Astrocyte of the cerebellum (primary cell): ENCODE measurements at places on chromosomes 1 and 21.

DNA sequence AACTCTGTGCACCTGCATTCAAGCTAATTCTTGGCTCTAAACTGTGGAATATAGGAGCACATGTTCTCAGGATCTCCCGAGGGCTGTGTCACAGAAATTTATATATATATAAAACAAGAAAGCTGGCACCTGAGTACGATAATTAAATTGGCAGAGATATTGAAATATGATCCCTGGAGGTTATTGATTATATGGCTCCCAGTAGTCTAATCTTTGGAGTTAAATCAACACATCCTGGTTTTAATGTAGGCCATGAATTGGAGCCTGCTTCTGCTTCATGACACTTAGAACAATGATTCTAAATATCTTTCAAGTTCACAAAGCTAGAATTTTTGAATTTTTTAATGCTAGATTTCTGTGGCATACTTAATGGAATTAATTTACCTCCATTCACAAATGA is 84.3 kb downstream of the CTH start:
- no peak for DNase-seq

DNA sequence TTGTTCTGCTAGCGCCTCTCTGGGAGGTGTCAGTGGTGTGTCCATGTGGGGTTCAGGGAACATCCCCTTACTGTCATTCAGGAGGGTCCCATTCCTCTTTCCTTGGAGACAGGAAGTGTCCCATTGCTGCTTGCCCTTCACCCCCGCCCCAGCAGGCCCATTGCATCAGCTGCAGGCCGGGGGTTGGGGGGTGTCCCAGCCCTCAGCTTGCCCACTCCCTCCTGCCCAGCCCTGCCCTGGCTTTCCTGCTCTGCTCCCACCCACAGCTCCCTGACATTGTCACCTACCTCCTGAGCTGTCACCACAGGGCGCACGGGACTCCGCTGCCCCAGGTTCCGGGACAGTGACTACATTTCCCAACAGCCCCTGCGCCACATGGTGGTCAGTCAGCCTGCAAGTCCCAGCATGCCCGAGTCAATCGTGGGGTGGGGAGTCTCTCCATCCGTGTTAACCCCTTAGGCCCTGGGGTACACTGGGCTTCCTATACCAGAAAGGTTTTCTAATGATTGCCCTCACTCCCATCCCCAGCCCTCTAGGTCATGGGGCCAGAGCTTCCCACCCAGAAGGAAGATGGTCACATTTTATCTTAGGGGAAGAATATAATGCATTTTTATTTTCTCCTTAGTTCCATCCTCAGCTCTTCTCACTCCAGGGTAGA is at the start of gene INPP5B:
INPP5B (minus strand) TSS at position 351 of the 658 bp plus-strand sequence. CDS start 745 bp downstream, outside the sequence.
- peak; percentile 66 for DNase-seq

GRCh38 chr1:24421502-24421901 is 5.9 kb downstream of the NIPAL3 start:
- no peak for DNase-seq

DNA sequence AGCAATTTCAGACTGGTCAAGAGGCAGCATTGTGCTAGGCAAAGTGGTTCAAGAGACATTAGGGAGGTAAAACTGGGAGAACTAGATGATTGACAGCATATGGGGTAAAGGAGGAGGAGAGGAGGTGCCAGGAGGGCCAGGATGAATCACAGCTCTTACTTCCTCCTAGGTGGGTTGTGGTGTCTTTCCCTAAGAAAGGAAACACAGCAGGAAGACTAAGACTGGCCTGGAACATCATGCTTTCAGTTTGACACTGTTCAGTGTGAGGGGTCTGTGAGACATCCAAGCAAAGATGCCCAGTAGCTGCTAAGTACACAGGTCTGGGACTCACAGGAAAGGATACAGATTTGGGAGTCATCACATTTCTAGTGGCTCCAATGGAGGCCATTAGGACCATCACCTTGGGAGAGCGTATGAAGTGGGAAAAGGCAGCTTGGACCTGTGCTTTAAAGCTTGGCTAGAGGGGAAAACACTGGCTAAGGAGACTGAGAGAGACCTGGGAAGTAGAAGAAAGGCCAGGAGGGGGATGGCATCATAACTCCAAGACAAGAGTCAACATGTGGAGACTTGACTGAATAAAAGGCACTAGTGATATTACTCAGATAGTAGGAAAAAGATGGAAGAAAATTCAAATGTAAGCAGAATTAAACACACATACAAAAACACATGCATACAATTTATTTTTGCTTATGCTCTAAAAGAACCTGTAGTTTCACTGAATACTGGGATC is 17.3 kb downstream of the CD58 start:
- no peak for DNase-seq

DNA sequence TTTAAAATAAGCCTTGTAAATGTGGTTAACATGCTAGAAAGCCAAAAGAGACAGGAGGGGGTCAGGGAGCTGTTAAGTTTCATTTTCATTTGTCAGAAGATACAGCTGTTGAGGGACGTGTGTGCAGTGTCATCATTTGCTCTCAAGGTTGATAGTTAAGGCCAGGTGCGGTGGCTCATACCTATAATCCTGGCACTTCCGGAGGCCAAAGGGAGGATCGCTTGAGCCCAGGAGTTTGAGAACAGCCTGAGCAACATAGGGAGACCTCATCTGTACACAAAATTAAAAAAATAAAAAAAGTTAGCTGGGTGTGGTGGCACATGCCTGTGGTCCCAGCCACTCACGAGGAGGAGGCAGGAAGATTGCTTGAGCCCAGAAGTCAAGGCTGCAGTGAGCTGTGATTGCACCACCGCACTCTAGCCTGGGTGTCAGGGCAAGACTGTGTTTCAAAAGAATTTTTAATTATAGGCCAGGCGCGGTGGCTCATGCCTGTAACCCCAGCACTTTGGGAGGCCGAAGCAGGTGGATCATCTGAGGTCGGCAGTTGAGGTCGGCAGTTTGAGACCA is 22.7 kb downstream of the ZBTB8OS start:
- DNase-seq: no peak

DNA sequence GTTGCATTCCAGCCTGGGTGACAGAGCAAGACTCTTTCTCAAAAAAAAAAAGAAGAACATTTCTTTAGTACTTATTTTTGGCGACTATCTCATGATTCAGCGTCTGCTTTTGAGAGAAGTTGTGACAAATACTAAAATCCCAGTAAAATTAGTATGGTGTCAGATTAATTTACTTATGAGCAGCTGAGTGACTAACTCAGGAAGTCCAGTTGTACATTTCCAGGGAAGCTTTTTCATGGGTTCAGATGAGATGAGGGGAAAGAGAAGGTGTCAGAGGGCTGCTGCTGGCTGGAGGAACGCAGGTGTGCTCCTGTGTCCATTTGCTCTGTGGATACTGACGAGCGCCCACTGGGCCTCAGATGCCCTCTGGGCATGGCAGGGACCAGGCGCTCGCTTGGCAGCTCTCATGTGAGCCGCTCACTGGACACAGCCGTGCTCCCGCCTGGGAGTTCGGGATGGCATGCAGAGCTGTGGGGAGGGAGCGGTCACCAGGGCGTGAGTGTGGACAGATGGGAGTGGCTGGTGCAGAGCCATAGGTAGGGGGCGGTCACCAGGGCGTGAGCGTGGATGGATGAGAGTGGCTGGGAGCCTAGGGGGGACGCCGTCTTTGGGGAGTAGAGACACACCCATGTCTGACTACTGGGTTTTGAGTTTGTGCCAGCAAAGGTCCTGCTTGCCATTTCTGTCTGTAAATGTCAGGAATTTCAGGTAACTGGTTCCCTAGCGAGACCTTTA is 55.0 kb downstream of the ADARB1 start:
- DNase-seq: no peak

- DNase-seq: no peak
Measured at GRCh38 chr1:228154670-228155571, 5.2 kb downstream of the GJC2 start.

GRCh38 chr21:43274946-43275310 is 106.1 kb downstream of the CRYAA start:
- DNase-seq: no peak

- no peak for DNase-seq
Measured at GRCh38 chr1:15107911-15108310, 45.6 kb upstream of the TMEM51 start.

- DNase-seq: no peak
Measured at GRCh38 chr1:116360429-116361173, 12.4 kb upstream of the ATP1A1 start.

DNA sequence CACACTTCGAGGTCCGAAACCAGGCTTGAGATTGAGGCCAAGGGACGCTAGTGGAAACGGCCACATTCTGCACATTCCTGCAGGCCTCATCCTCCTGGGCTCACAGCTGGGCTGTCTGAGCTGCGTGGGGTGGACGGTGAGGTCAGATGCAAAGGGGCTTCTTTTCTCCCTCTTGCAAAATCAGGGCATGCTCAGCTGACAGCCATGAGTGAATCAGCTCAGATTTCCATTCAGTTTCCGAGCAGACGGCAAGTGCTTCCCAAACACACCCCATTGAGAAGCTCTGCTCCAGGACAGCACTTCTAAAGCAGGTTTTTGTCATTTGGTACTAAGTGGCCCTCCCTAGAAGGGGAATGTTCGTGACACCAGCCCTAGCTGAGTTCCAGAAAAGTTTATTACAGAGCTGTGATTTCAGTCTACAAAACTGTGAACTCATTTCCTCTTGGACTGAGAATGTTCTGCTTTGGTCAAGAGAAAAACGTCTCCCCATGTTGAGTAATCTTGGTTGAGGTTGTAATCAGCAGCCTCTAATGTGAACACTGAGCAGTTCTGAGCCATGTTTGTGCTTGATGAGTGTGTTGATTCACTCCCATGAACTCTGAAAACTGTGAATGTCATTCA is 10.0 kb downstream of the PDPN start:
- peak; percentile 75 for DNase-seq

DNA sequence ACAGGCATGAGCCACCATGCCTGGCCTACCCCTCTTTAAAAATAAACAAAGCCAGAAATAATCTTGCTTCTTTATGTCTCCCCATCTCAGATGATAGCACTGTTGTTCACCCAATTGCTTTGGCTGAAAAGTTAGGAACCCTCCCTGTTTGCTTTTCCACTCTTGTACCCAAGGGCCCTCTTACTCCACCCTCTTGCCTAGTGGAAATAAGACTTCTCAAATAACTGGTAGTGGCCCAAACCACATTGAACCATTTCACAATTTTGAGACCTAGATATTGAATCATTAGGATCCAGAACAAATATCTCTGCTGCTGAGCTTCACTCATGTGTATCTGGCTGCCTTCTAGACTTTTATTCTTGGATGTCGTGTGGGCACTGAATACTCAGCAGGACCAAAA is 37.7 kb downstream of the RNF220 start:
- no peak for DNase-seq

GRCh38 chr1:29767088-29767685 is 530.9 kb downstream of the PTPRU start:
- no peak for DNase-seq

DNA sequence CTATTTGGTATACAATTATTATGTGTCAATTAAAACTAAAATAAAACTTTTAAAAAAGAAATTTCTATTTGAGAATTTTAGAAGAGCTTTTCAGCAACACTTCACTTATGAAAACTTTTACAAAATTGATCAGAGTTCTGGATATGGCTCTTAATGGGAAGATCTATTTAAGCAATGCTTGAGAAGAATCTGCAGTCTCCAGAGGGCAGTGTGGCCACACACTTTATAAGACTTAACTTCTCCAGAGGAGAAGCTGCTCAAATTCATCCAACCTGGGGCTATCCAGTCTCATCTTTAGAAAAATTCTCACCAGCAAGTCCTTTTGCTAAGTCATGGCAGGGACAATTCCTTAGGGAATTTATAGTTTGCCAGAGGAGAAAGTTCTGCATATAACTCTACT is 25.2 kb upstream of the AGO1 start:
- DNase-seq: peak; percentile 12

DNA sequence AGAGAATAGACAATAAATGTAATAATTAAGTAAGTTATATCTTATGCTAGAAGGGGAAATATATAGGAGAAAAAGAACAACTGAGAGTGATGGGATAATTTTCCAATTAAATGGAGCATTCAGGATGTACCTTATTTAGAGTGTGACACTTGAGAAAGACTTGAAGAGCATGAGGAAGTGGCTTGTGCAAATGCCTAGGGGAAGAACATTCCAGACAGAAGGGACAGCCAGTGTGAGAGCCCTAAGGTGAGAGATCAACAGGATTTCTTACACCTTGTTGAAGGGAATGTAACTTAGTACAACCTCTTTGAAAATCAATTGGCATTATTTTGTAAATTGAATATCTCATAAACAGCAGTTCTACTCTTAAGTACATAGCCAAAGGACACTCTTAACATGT is 28.8 kb upstream of the TSPAN2 start:
- no peak for DNase-seq

- DNase-seq: peak; percentile 28
Measured at GRCh38 chr1:205991237-205991636, 12.0 kb downstream of the RAB7B start.

DNA sequence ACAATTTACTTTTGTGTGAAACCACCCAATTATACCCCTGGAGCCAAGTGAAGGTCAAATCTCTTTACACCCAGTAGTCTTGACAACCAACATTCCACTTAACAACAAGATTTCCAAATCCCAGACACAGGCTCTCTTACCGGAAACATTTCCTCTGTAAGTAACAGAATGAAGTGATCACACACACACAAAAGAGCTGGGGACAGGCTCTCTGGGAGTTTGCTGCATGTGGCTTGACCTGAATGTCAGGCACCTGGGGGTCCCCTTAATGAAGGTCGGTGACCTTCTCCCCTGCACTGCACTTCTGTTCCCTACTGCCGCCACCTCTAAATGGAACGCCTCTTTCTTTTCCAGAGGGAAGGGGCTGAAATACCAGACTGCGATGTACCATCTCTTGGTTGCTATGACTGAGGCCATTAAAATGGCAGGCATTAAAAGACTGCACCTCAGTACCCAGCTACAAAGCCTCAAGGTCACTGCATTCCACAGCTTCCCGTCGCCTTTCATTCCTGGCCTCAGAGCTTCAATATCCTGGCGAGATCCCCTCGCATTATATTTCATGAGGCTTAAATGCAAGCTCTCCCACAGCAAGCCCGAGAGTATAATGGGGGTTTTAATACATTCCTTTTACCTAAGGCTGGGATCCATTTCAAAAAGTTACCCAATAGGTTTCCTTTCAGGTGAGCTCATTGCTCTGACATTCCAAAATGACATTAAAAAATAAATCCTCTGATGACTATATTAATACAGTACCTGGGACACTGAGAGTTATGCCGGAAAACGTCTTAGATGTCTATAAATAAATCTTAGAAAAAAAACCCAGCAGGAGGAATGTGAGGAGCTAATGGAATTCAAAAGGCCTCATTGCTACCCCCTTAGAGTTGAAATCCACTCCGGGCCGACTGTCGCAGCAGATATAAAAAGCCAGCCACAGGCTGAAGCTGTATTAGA is 90.9 kb upstream of the DIRAS3 start:
- peak; percentile 70 for DNase-seq

- no peak for DNase-seq
Measured at GRCh38 chr1:182268669-182269068, 122.9 kb downstream of the GLUL start.

DNA sequence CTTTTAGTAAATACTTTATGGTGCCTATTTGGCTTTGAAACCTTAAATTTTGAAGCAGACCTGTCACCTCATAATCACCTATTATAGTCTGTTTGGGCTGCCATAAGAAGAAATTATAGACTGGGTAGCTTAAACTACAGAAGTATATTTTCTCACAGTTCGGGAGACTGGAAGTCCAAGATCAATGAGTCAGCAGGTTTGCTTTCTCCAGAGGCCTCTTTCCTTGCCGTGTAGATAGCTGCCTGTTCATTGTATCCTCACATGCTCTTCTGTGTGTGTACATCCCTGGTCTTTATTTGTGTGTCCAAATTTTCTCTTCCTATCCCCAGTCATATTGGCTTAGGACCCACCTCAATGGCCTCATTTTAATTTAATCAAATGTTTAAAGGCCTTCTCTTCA is 518.2 kb downstream of the ADGRL2 start:
- DNase-seq: no peak

- no peak for DNase-seq
Measured at GRCh38 chr1:154430903-154431302, 25.8 kb downstream of the IL6R start.
